ENCODE measurements at places on chromosomes 7 and 10. TPM values are rescaled to one million over a fixed set of nuclear protein-coding genes. Genes with fewer than 3 reads are reported as not detected.

DNA sequence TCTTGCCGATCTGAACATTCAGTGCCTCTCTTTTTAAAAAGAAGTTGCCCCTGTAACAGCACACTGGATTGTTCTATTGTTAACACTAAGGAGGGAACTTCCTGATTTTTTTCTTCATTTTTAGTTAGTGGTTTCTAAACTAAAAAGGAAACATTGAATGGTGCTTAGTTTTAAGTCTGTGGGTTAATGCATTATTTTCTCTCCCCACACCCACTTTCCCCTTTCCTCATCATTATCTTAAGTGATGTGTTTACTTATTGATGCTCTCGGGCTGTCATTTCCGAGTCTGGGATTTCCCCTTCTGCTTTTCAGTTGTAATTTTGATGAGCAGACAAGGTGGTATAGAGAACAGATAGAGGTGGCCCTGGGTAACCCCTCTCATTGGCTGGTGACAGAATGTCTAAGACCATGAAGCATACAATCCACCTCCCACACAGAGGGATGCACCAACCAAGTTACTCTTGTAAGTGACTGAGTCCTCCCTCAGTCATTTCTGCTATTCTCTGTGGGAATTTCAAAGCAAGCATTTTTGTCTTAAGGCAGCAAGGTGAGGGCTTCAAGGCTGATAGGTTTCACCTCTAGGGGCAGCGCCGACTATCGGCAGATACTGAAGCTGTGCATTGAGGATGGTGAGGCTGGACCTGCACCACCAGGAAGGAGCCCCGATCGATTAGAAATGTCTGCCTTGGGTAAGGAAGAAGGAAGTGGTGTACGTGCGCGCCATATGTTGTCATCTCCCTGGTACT is 49.5 kb downstream of the CHN2 start:
- H3K4me1 ChIP-seq = no peaks in the 10 kb centered on the region
- no peak overlapping the region for H3K27ac ChIP-seq
- DNase-seq = no peak
- H3K4me3 ChIP-seq = no peak overlapping the region
- peaks cover 33% of the 10 kb centered on the region for H3K27me3 ChIP-seq

DNA sequence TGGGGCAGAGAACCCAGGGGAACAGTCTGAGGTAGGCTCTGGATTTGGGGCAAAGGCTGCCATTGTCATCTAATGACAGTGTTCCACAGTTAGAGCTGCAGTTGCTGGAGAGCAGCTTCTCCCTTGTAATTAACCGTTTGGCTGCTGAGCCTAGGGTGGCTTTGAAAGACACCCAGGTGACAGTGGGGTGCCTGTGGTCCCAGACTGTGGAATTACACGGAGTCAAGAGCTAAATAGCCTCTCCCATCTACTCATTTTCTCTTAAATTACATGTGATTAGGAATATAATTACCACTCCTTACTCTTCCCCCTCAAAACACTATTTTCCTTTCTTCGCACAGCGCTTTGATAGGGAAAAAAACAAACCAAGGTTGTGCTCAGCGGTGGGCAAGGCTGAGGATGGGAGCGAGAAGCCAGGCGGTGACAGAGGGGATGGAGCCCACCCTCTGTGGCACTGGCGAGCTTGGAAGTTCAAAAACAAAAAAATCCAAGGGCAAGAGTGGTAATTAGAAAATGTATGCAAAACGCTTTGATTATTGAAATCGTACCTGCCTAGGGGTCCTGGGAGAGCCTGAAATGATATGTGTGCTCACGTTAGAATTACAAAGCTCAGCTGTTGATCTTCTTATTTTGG is 44.1 kb downstream of the BAMBI start:
- H3K4me1 ChIP-seq = no peaks in the 10 kb centered on the region
- H3K36me3 ChIP-seq = no peaks in the 10 kb centered on the region

- no peak overlapping the region for H3K27ac ChIP-seq
- H3K27me3 ChIP-seq = no peaks in the 10 kb centered on the region
- H3K4me1 ChIP-seq = peaks cover 37% of the 10 kb centered on the region
- DNase-seq = no peak
- no peak overlapping the region for H3K4me3 ChIP-seq
- H3K36me3 ChIP-seq = no peaks in the 10 kb centered on the region
Observed at GRCh38 chr10:14654821-14655382, 119.8 kb downstream of the FAM107B start.

DNA sequence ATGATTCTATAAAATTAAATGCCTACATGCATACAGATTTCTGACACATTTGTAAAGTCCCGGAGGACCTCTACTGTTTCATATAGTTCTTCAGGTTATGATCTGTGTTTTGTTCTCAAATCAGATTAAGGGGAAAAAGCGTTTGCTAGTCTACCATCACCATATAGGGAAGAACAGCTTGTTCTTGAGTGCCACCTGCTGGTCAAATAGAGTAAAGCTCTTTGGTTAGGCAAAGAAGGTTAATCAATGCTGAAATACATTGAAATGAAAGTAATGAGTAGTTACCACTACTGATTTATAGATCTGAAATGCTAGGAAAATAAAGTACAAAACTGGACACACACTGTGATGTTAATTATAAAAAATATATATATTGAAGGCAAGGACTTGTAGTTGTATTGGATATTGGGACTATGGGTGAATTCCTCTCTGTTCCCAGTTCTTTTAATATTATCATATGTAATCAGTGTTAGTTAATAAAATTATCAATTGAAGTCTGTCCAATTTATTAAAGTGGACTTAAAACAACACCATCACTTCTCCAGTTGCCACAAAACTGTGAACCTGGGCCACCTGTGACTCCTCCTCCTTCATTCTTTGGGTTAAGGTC is 72.6 kb upstream of the PDLIM1 start:
- H3K27me3 ChIP-seq = no peaks in the 10 kb centered on the region
- no peak overlapping the region for H3K27ac ChIP-seq
- H3K4me1 ChIP-seq = no peaks in the 10 kb centered on the region
- H3K4me3 ChIP-seq = no peak overlapping the region

DNA sequence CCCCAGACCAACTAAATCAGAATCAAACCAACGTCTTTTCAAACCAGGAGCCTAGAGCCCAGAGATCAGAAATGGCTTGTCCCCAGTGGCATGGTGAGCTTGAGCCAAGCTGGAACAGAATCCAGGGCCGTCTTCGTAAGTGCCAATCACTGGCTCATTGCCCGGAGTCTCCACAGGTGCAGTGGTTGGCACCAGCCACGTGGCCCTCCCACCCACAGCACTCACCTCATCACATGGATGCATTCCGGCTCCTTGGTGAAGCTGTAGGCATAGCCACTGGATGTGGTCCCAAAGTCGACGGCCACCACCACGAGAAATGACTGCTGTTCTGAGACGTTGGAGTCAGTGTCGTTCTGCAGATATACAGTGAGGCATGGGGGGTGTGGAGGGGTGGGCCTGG is 37.4 kb downstream of the HSPA12A start:
- no peak overlapping the region for H3K4me3 ChIP-seq
- H3K36me3 ChIP-seq = no peaks in the 10 kb centered on the region
- no peak overlapping the region for H3K27ac ChIP-seq
- no peaks in the 10 kb centered on the region for H3K27me3 ChIP-seq

DNA sequence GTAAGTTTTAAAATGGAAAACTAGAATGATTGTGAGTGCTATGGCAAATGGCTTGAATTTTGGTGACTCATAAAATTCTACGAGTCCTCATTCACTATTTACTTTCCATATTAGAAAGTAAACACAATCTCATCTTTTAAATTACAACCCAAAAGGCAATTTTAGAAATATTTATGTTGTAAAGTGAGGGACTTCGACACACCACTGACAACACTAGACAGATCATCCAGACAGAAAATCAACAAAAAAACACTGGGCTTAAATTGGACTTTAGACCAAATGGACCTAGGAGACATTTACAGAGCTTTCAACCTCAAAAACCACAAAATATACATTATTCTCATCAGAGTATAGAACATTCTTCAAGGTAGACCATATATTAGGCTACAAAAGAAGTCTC is 30.1 kb downstream of the ZNF277 start:
- no peaks in the 10 kb centered on the region for H3K36me3 ChIP-seq
- DNase-seq = no peak
- H3K4me1 ChIP-seq = 0 out of 2 replicates have a peak, but pooled peaks cover 12% of the 10 kb centered on the region
- no peaks in the 10 kb centered on the region for H3K27me3 ChIP-seq
- H3K4me3 ChIP-seq = no peak overlapping the region

- H3K4me1 ChIP-seq = peaks cover 36% of the 10 kb centered on the region
- no peak overlapping the region for H3K4me3 ChIP-seq
- peaks cover 6% of the 10 kb centered on the region for H3K36me3 ChIP-seq
- peak; percentile 70 for DNase-seq
- peak overlapping the region; percentile 68 for H3K27ac ChIP-seq
Observed at GRCh38 chr7:157394246-157395191, 57.7 kb downstream of the DNAJB6 start.

DNA sequence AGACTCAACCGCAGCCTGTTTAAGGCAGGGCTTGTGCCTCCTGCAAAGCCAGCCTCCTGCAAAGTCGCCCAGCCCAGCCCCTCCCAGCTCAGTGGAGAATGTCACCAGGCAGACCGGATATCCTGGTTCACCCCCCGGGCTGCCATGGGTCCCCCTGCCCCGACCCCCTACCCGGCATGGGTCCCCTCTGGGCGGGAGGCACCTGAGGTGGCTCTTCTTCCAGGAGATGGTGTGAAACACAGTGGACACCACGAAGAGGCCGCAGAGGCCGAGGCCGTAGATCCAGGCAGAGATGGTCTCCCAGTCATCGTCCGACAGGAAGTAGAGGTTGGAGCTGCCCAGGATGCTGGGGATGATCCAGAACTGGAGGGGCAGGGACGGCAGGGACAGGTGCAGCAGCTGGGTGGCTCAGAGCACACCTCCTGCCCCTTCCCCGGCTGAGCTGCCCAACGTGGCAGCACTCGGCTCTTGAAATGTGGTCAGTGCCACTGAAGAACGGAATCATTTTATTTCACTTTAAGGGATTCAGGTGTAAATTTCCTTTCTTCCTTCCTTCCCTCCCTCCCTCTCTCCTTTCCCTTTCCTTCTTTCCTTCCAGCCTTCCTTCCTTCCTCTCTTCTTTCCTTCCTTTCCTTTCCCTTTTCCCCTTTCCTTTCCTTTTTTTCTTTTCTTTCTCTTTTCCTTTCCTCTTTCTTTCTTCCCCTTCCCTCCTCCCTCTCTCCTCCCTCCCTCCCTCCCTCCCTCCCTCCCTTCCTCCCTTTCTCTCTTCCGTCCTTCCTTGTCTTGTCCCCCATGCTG is 36.7 kb upstream of the RADIL start:
- H3K36me3 ChIP-seq = no peaks in the 10 kb centered on the region
- no peaks in the 10 kb centered on the region for H3K27me3 ChIP-seq
- H3K4me1 ChIP-seq = no peaks in the 10 kb centered on the region

DNA sequence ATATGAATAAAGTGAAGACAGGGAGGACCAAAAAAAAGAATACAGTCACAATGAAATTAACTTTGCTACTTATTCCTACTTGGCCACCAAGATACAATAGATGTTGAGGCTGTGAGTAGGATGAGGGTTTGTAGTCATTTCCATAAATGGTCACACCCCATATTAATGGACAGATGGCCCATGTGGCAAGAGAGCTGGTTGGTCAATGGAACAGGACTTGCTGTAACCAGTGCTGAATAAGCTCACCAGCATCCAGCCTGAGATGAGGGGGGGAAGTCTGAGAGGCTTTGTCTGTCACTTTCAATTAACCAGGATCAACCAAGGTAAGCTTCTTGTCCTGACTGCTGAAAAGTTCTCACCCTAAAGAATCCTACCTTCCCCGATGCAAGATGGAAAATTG is 130.4 kb upstream of the KCNMA1 start:
- no peak overlapping the region for H3K27ac ChIP-seq
- H3K27me3 ChIP-seq = no peaks in the 10 kb centered on the region
- peaks cover 6% of the 10 kb centered on the region for H3K4me1 ChIP-seq

- H3K4me1 ChIP-seq = peaks cover 17% of the 10 kb centered on the region
- no peak overlapping the region for H3K4me3 ChIP-seq
- no peaks in the 10 kb centered on the region for H3K36me3 ChIP-seq
- H3K27ac ChIP-seq = no peak overlapping the region
- DNase-seq = peak; percentile 84
Observed at GRCh38 chr7:134514663-134515062, 12.7 kb upstream of the AKR1B10 start.

The SPDYE11 gene
- not detected for total RNA-seq

The ADAM8 gene
- total RNA-seq = 0.25 TPM

The MOSPD3 gene
- total RNA-seq = 17.5 TPM

The CPN1 gene
- total RNA-seq = not detected

The MLXIPL gene
- not detected for total RNA-seq

The CFAP46 gene
- total RNA-seq = 0.22 TPM

The GSTO1 gene
- 236 TPM for total RNA-seq

The AP4M1 gene
- total RNA-seq = 13.7 TPM

The MBL2 gene
- not detected for total RNA-seq

The ITPRIP gene
- 11.3 TPM for total RNA-seq

The MAPK8 gene
- 63.6 TPM for total RNA-seq

Data from GM23248 (cell line).